ENCODE measurements at places on chromosomes 3 and 15. TPM values are rescaled to one million over a fixed set of nuclear protein-coding genes. Genes with fewer than 3 reads are reported as not detected.

The SI gene
- total RNA-seq, result not detected

The TMEM41A gene
- total RNA-seq, result 13.7 TPM

The SLC22A13 gene
- not detected for total RNA-seq

The CACNA2D2 gene
- total RNA-seq, result not detected

The TNFSF10 gene
- total RNA-seq, result 30.1 TPM

The HSPBAP1 gene
- total RNA-seq, result 9.0 TPM

Measured in hair follicular keratinocyte (primary cell).